ENCODE measurements at places on chromosomes 13 and 19. TPM values are rescaled to one million over a fixed set of nuclear protein-coding genes. Genes with fewer than 3 reads are reported as not detected.

GRCh38 chr13:38980750-38981078 lies 9.9 kb downstream of the STOML3 start:
- peak overlapping the region; percentile 95 for H3K27ac ChIP-seq
- H3K4me1 ChIP-seq = peaks cover 25% of the 10 kb centered on the region
- peak; percentile 23 for DNase-seq
- H3K27me3 ChIP-seq = no peaks in the 10 kb centered on the region

The ZIC2 gene
- 52.4 TPM for total RNA-seq

GRCh38 chr19:10228920-10229319 lies 2.2 kb downstream of the S1PR2 start:
- H3K27me3 ChIP-seq = no peaks in the 10 kb centered on the region
- DNase-seq = peak; percentile 67
- H3K36me3 ChIP-seq = no peaks in the 10 kb centered on the region
- H3K4me1 ChIP-seq = peaks cover 5% of the 10 kb centered on the region
- H3K4me3 ChIP-seq = no peak overlapping the region

The RUBCNL gene
- 0.80 TPM for total RNA-seq

DNA sequence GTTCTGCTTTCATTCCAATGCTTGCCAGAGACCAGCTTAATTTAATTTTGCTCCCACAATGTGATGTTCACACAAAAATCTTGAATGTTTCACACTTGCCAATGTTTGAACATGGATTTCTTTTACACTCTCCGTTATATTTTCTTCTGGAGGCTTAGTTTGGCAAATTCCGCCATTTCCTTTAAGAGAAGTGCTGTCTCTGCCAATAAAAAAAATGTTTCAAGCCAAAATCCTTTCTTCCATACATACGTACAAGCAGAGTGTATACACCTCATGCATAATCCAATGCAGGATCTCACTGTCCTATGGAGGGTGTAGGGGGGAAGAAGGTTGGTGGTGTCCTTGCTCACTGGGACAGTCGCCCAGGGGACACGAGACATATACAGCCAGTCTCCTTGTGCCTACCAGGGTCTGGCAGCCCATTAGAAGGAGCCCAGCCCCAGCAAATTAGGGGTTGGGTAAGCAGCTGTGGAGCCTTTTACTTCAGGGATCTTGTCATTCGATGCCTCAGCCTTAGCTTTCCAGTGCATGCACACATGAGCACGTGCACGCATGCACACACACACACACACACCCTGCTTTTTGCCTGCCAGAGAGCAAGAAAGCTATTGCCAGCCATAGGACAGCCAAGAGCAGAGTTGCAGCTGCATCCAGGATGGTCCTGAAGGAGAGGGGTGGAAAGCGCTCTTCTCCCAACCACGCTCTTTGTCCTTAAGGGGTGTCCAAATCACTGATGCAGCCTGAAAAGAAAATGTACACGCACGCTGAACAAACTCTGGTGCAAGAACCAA lies 208.3 kb downstream of the FOXO1 start:
- H3K27me3 ChIP-seq = no peaks in the 10 kb centered on the region
- H3K4me1 ChIP-seq = no peaks in the 10 kb centered on the region
- no peak overlapping the region for H3K4me3 ChIP-seq
- H3K27ac ChIP-seq = no peak overlapping the region
- no peak for DNase-seq

- H3K4me3 ChIP-seq = no peak overlapping the region
- no peaks in the 10 kb centered on the region for H3K36me3 ChIP-seq
- no peaks in the 10 kb centered on the region for H3K4me1 ChIP-seq
- no peak overlapping the region for H3K27ac ChIP-seq
- DNase-seq = no peak
- no peaks in the 10 kb centered on the region for H3K27me3 ChIP-seq
Measured at GRCh38 chr13:104944176-104944575, 1591.3 kb downstream of the EFNB2 start.

DNA sequence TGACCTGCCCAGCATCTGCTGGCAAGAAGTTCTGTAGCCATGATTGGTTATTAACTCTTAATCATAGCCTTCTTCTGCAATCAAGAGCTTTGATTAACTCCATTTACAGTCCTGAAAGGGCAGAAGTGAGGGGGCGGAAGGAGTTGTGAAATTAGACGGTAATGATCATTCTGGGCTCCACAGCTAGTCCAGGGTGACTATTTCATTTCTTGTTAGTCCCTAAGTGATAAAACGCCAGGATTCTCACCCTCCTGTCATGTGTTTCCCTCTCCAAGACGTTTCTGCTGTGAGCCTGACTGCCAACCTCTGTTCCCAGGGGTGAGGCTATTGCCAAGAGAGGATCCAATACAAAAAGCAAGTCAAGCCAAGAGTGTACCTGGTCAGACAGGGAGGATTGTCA lies 155.9 kb upstream of the IPO5 start:
- H3K4me3 ChIP-seq = no peak overlapping the region
- no peaks in the 10 kb centered on the region for H3K27me3 ChIP-seq
- no peak for DNase-seq
- H3K4me1 ChIP-seq = no peaks in the 10 kb centered on the region
- no peak overlapping the region for H3K27ac ChIP-seq

The COL5A3 gene
- 0.15 TPM for total RNA-seq

The RASAL3 gene
- total RNA-seq = not detected

GRCh38 chr19:48403606-48404005 lies 10.1 kb downstream of the GRIN2D start:
- peak; percentile 80 for DNase-seq
- no peaks in the 10 kb centered on the region for H3K4me1 ChIP-seq
- H3K27ac ChIP-seq = no peak overlapping the region
- H3K27me3 ChIP-seq = peaks cover 3% of the 10 kb centered on the region

GRCh38 chr13:47798194-47798593 lies 202.9 kb downstream of the SUCLA2 start:
- H3K27ac ChIP-seq = no peak overlapping the region
- no peaks in the 10 kb centered on the region for H3K27me3 ChIP-seq
- no peak overlapping the region for H3K4me3 ChIP-seq

The ZNF283 gene
- total RNA-seq = 13.4 TPM

The HPN gene
- total RNA-seq = 0.30 TPM

The WDR88 gene
- total RNA-seq = not detected

DNA sequence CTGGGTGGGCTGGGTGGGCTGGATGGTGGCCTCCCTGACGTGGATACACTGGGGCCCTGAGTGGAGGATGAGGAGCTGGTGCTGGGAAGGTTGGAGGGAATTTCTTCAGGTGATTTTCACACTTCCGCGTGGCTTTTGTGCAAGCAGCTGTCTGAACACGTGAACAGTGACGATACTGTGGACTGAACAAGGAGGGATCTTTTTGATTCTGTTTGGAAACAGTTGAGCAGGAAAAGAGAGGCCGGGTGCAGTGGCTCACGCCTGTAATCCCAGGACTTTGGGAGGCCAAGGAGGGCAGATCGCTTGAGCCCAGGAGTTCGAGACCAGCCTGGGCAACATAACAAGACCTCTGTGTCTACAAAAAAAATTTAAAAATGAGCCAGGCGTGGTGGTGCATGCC lies 9.1 kb upstream of the GTF2F1 start:
- no peak overlapping the region for H3K4me3 ChIP-seq
- no peaks in the 10 kb centered on the region for H3K27me3 ChIP-seq
- no peaks in the 10 kb centered on the region for H3K4me1 ChIP-seq
- H3K27ac ChIP-seq = no peak overlapping the region
- DNase-seq = no peak

The CBY2 gene
- not detected for total RNA-seq

GRCh38 chr19:47107953-47108746 lies 5.4 kb downstream of the ZC3H4 start:
- no peak for DNase-seq
- H3K4me3 ChIP-seq = no peak overlapping the region
- H3K4me1 ChIP-seq = peaks cover 27% of the 10 kb centered on the region
- no peaks in the 10 kb centered on the region for H3K27me3 ChIP-seq
- peak overlapping the region; percentile 10 for H3K27ac ChIP-seq

The UBXN6 gene
- total RNA-seq = 24.9 TPM

- H3K27me3 ChIP-seq = no peaks in the 10 kb centered on the region
- no peak overlapping the region for H3K4me3 ChIP-seq
- H3K27ac ChIP-seq = no peak overlapping the region
- H3K4me1 ChIP-seq = no peaks in the 10 kb centered on the region
- no peak for DNase-seq
Measured at GRCh38 chr13:64186071-64186470, 2770.4 kb upstream of the PCDH20 start.

DNA sequence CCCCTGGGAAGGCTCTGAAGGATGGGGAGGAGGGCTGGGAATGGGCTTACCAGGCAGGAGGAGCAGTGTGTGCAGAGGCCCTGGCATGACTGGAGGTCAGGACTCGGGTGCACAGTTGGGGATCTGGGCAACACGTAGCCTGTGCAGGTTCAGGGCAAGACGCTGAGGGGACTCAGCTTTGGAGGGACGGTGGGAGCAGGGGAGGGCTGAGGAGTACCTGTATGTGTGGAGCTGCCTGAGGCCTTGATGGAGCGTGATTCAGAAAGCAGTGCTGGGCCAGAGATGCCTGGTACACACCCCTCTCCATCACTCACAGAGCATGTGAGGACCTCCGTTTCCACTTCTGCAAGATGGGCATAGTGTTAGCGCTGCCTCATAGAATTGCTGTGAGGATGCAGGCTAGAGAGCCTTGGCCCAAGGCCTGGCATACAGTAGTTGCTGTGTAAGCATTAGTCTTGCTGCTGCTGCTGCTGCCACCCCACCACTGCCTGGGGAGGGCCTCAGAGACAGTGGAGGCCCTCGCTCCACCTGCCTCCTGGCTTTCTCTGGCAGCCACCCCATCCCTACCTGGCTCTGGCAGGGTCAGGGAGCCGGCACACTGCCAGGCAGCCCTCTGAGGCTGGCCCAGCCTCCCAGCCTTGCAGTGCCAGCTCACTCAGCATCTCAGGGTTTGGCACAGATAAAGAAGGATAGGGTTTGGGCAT lies 2.4 kb downstream of the PAK4 start:
- peaks cover 30% of the 10 kb centered on the region for H3K4me1 ChIP-seq
- no peaks in the 10 kb centered on the region for H3K36me3 ChIP-seq
- no peak overlapping the region for H3K27ac ChIP-seq

DNA sequence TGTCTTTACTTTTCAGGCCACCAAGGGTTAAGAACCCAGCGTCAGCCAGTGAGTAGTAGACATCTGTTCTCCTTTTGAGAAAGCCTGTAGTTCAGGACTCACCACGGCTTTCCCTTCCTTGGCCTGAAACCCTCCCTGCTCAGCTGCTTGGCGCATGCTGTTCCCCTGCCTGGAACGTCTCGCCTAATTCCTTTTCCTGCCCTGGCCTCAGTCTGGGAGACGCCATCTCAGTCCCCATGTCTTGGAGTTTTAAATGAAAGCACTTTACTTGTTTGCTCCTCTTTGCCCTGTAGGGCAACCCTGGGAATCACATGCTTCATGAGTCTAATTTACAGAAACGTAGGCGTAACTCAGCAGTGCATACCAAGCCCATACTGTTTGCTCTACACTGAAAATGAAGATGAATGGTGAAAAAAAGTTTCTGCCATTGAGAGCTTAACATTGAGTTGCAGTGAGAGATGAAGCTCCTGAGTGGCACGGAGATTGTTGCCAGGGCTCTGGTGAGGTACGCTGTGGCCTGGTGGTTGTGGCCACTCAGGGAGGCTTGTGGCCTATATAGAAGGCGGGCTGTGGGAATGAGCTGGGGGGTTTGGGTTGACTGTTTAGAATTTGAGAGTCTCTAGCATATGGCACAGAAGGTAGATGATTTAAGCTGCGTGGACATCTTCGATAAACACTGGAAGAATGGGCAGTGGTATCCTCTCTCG lies 52.8 kb downstream of the GATAD2A start:
- no peaks in the 10 kb centered on the region for H3K36me3 ChIP-seq
- H3K27me3 ChIP-seq = no peaks in the 10 kb centered on the region
- no peak overlapping the region for H3K4me3 ChIP-seq
- H3K27ac ChIP-seq = peak overlapping the region; percentile 6
- H3K4me1 ChIP-seq = peaks cover 43% of the 10 kb centered on the region

DNA sequence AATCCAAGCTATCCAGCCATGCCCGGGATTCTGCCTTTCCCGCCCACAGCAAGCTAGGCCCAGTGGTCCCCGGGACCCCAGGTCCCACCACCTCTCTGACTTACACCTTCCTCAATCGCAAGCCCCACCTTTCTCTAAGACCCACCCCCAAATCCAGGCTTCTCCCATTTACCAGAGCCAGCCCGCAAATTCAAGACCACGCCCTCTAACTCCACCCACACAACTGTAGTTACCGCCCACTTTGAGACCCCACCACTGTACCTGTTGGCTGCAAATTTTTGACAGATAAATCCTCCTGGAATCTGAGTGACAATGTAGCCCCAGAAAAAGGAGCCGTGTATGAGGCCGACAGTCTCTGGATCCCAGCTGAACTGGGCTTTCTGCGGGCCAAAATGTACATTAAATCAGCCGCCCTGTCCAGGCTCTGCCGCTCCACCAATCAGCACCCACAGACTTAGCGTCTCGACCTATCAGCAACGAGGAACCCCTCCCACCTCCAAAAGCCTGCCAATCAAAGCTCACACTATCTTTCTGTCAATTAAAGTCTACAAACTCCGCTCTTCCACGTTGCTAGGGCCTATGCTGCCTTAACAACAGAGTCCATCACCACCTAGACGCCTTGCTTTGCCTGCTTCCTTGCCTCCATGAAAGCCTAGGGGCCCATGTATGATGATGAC lies 6.3 kb downstream of the SLC17A7 start:
- peaks cover 96% of the 10 kb centered on the region for H3K27me3 ChIP-seq
- H3K4me3 ChIP-seq = no peak overlapping the region
- peaks cover 12% of the 10 kb centered on the region for H3K4me1 ChIP-seq
- DNase-seq = no peak
- H3K36me3 ChIP-seq = no peaks in the 10 kb centered on the region
- H3K27ac ChIP-seq = no peak overlapping the region
